H9 (cell line): ENCODE measurements at places on chromosomes 11 and 22. TPM values are rescaled to one million over a fixed set of nuclear protein-coding genes. Genes with fewer than 3 reads are reported as not detected.

The OR51S1 gene
- total RNA-seq = not detected in 2 replicates

The ADAMTS15 gene
- total RNA-seq = 1.3 and 1.5 TPM in 2 replicates

The NOX4 gene
- 2.3 and 3.0 TPM in 2 replicates for total RNA-seq

DNA sequence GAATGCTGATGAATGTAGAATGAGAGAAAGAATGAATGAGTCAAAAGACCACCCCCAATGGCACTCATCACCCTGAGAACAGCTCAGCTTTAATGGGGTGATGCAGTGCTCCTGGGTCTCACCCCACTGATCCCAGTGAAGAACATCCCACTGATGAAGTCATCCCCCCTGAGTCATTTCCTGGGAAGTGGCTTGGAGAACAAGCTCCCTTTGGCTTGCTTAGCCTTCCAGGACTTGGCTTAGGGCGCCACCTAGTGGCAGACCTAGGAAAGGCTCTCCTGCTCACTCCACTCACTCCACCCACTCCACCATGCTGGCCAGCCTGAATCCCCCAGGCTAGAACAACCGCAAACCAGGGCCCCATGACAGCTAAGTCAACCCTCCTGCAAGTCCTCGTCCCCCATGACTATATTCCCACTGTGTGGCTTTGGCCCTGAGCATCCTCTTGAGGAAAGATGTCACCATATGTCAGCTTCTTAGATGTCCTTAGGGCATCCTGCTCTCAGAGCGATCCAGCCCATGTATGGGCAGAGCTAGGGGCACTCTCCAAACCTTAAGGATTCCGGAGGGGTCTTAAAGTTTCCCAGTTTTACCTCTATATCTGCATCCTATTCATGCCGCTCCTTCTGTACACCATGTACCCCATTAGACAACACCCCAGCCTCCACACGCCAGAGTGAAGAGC is 17.8 kb upstream of the TMPRSS13 start:
- H3K4me1 ChIP-seq = no peaks in the 10 kb centered on the region
- peak; percentile 90 for DNase-seq
- H3K27ac ChIP-seq = no peak overlapping the region
- H3K27me3 ChIP-seq = no peaks in the 10 kb centered on the region

DNA sequence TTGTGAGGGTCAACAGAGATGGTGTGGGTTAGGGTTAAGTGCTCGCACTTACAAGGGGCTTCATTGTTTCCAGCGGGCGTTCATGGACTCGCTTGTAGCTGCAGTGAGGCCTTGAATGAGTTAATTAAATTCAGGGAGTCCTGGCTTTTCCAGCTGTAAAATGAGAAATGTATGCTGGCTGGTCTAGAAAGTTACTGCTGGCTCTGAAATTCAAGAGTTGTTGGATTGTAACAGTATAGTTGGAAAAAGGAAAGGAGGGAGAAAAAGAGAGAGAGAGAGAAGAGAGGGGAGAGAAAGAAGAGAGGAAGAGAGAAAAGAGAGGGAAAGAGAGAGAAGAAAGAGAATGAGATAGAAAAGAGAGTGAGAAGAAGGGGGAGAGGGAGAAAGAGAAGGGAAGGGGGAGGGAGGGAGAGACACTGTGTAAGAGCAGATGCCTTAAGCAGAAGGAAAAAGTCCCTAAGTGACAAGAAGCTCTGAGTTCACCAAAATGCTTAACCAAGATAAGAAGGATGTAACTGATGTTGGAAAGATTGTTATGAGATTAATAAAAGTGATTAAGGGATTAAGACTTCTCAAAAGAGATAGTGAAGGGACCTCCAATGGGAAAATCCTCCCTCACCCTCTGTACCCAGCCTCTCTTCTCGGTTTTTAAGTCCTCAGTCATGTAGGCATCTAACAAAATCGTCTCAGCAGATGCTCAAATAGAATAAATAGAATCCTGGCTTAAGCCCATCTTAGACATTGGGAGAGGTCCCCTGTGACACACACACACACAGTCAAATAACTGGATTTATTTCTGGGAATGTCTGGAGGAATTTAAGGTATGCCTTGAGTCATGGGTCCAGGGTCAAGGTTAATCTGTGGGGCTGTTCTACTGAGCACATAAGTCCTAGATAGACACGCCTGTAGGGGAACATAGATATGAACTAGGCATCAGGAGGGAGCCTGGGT is 477.9 kb downstream of the MIAT start:
- no peaks in the 10 kb centered on the region; the same call in 2 of the 3 replicates for H3K36me3 ChIP-seq
- DNase-seq = no peak
- H3K4me3 ChIP-seq = no peak overlapping the region
- H3K27me3 ChIP-seq = no peaks in the 10 kb centered on the region; the same call in 1 of the 2 replicates
- H3K27ac ChIP-seq = no peak overlapping the region
- H3K4me1 ChIP-seq = 0 out of 2 replicates have a peak, but pooled peaks cover 2% of the 10 kb centered on the region

GRCh38 chr11:75771646-75772410 is 3.2 kb downstream of the DGAT2 start:
- peaks cover 17% of the 10 kb centered on the region; the same call in 1 of the 2 replicates for H3K27me3 ChIP-seq
- no peak overlapping the region for H3K27ac ChIP-seq
- DNase-seq = no peak
- H3K4me1 ChIP-seq = no peaks in the 10 kb centered on the region
- H3K36me3 ChIP-seq = no peaks in the 10 kb centered on the region

GRCh38 chr11:21566521-21567117 is 626.3 kb upstream of the ANO5 start:
- no peak overlapping the region for H3K4me3 ChIP-seq
- H3K4me1 ChIP-seq = no peaks in the 10 kb centered on the region
- DNase-seq = no peak
- H3K27me3 ChIP-seq = no peaks in the 10 kb centered on the region
- no peak overlapping the region for H3K27ac ChIP-seq

DNA sequence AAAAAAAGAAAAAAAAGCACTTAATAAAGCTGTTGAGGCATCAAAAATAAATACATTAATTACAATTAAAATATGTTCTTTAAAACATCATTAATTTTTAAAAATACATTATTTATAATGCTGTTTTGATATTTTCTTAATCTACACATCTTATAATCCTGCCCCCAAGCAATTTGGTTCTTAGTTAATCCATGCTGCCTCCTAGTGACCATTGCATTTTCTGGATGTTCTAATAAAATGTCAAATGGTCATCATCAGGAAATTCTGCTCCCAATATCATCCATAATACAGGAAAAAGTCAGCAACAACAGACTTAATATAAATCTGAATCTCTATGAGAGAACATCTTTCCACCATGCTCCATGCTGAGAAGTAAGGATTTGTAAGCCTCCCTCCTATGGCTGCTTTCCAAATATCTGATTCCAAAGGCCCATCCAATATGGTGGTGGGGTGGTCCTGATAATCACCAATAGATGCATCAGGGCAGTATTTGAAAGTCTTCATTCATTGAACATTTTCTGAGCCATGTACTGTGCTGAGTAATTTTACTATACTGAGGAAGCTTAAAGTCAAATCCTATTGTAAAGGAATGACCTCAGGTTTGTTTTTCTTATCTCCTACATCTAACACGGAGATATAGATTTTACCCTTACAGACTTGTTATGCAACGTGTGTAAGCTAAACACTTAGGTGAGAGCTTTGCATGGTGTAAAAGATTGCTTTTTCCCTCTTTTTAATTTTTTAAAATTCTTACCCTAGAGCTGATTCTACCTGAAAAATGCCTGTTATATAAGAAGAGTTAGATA is 124.7 kb upstream of the BMAL1 start:
- no peaks in the 10 kb centered on the region for H3K4me1 ChIP-seq
- H3K4me3 ChIP-seq = no peak overlapping the region
- no peak overlapping the region for H3K27ac ChIP-seq
- no peak for DNase-seq
- no peaks in the 10 kb centered on the region for H3K27me3 ChIP-seq

- H3K36me3 ChIP-seq = peaks cover 2% of the 10 kb centered on the region; the same call in 1 of the 3 replicates
- H3K4me3 ChIP-seq = no peak overlapping the region
- no peaks in the 10 kb centered on the region for H3K27me3 ChIP-seq
- no peaks in the 10 kb centered on the region for H3K4me1 ChIP-seq
- no peak overlapping the region for H3K27ac ChIP-seq
- no peak for DNase-seq
Measured at GRCh38 chr22:48827268-48827846, 1000.3 kb downstream of the BRD1 start.

GRCh38 chr22:36369922-36370791 is 17.6 kb downstream of the MYH9 start:
- no peaks in the 10 kb centered on the region for H3K27me3 ChIP-seq
- peak overlapping the region; percentile 93 for H3K27ac ChIP-seq
- peaks cover 31% of the 10 kb centered on the region for H3K4me1 ChIP-seq
- peak overlapping the region; percentile 75; the same call in 2 of the 3 replicates for H3K4me3 ChIP-seq

The NAALAD2 gene
- 1.8 and 2.1 TPM in 2 replicates for total RNA-seq

DNA sequence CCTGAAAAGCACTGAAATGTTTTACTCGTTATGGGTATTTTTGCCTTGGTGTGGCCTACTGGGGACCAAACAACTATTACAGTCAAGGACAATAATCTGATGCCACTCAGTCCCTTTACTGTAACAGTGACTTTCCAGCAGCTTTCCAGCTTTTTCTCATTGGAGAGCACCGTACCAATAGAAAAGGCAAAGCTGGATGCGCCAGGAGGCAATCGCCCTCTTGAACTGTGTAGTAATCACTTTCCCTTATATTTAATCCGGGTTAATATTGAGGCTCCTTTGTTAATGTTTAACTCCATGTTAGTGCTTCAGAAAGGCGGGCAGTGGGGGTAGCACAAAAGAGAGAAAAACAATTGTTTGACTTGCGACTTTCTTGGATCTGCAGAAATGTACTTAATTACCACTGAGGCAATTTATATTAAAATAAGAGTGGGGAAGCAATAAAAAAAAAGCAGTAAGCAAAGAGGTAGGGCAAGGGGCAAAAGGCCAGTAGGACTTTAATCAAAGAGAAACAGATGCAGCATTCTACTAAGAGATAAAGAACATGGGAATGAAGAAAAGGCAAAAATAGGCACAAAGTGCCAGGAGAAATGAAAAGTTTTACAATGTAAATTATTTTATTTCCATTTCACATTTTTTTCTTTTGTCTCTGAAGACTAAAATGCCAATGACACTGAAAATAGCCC is 81.6 kb downstream of the LRRC4C start:
- no peak overlapping the region for H3K27ac ChIP-seq
- H3K27me3 ChIP-seq = no peaks in the 10 kb centered on the region
- no peak for DNase-seq
- H3K36me3 ChIP-seq = no peaks in the 10 kb centered on the region

The POTEH gene
- total RNA-seq = not detected in 2 replicates
